ENCODE measurements at places on chromosomes 12 and 14.

DNA sequence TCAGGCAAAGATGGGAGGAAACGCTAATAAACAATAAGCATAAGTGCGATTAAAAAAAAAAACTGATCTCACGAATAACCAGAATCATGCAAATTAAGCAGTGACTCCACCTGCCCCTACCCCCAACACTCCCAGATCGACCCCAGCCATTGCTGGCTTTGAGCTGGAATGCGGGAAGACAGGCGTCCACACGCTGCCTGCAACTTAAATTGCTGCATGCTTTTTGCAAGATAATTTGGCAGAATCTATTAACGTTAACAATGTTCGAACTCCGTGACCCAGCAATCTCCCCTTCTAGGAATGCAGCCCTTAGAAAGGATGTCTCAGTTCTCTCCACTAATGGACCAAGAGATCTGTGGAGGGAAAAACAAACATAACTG, 935 bp upstream of the CKB start:
- no peak for DNase-seq

GRCh38 chr14:26554069-26554772, 43.6 kb downstream of the NOVA1 start:
- DNase-seq: no peak

DNA sequence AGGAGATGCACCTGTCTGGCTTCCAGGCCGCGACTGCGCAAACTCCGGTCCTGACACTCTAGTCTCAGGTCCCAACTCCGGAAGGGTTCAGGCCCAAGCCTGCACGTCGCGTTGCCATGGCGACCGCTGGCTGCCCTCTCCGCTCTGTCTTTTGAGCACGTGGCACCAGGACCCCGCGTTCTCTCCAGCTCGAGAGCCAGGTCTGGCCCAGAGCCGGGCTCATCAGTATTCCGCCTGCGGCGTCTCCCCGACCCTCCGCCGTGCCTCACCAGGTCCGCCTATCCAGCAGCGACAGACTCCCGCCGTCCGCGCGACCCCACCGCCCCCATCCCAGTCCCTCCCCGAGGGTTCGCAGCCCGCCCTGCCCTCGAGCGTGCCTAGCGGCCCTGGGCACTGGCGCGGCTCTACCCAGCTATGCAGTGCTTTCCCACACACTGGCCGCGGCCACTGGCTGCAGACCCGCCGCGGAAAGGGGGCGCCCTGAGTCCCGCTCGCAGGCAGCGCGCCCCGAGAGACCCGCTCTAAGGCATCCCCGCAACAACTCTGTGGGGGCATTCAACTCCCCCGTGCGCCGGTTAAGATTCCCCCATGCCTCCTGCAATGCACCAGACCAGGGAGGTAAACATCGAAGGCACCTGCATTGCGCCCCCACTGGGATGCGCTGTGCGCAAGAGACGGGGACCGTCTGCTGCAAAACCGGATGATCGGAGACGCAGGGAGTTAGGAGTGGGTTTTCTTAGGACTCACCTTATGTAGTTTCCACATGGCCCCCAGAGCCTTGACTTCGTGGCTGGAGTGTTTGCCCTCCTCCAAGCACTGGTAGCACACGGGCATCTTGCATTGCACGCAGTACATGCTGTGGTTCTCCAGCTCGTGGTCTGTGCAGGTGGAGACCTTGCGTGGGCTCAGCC, 1.3 kb downstream of the TRIM9 start:
- no peak for DNase-seq

GRCh38 chr14:44564908-44565307, 57.8 kb upstream of the FSCB start:
- peak; percentile 1 for DNase-seq

- DNase-seq: no peak
These were observed 18.2 kb downstream of the SERPINA3 start for GRCh38 chr14:94630396-94630795.

GRCh38 chr14:20515846-20516245, 10.5 kb downstream of the RNASE10 start:
- DNase-seq: no peak

- peak; percentile 49 for DNase-seq
These were observed 18.0 kb upstream of the PHETA1 start for GRCh38 chr12:111386885-111387284.

DNA sequence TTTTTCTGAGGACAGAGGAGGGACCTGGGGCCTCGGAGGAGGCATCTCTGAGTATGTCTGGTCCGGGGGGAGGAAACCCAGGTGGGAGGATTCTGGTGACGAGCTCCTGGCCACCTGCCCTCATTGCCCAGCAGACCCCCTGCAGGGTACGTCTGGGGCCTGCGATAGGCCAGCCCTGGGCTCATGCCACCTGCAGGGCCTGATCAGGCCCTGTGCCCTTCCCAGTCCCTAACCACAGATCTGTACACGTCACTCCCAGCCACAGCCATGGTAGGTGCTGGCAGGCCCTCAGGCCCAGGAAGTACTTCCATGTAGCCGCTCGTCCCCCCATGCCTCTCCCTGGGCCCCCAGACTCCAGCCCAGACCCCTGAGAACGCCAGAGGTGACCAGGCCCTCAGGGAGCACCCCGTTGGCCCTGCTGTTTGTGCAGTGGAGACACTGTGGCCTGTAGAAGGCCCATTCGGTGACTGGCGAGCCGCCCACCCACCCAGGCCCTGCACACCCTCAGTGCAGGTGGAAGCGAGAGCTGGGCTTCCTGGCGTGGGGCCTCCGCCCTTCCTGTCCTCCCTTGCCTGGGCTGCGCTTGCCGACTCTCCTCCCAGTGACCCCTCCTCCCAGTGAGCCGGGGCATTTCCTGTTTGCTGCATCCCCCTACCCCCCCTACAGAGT, 5.7 kb downstream of the INF2 start:
- no peak for DNase-seq

GRCh38 chr14:65999865-66000264, 486.3 kb upstream of the CCDC196 start:
- no peak for DNase-seq

DNA sequence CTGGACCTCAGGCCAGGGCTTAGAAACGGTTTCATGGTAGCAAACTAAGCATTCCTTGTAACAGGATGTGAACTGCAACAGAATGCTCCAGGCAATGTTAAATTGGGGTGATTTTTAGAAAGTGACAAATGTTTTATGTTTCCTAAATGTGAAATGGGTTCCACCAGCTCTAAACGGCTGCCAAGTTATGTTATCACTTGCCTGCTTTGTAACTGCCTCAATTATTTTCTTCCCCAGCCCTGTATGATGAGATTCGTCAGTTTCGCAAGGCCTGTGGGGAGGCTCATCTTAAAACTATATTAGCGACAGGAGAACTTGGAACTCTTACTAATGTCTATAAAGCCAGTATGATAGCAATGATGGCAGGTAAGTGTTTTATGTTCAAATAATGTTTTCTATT, 70.9 kb downstream of the DERA start:
- DNase-seq: no peak

DNA sequence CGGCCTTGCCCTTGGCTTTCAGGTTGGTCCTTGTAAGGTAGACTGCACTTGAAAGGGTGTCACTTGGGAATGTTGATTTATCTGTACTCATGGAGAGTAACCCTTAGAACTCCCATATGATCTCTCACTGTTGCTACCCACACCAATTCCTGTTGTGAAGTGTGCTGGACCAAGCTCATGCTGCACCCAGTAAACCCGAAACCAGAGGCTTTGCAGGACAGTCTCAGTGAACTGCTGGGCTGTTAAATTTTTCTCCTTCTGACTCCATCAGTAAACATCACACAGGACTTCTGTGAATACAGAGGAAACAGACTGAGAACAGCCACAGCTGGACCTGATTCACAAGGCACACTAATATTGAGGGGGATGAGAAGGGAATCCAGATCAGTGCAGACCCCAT, 783.0 kb downstream of the TMEM121 start:
- no peak for DNase-seq

DNA sequence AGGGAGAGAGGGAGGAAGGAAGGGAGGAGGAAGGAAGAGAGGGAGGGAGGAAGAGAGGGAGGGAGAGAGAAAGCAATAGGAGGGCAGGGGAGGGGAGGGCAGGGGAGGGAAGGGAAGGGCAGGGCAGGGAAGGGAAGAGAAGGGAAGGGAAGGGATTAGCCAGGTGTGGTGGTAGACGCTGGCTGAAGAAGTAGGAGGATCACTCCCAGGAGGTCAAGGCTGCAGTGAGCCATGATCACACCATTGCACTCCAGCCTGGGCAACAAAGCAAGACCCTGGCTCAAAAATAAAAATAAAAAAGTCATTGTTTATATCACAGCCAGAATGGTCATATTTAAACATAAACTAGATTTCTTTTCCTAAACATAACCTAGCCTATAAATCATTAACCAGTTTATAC, 20.4 kb upstream of the EEA1 start:
- DNase-seq: no peak

GRCh38 chr12:110776410-110776809, 33.7 kb upstream of the PPP1CC start:
- DNase-seq: no peak

DNA sequence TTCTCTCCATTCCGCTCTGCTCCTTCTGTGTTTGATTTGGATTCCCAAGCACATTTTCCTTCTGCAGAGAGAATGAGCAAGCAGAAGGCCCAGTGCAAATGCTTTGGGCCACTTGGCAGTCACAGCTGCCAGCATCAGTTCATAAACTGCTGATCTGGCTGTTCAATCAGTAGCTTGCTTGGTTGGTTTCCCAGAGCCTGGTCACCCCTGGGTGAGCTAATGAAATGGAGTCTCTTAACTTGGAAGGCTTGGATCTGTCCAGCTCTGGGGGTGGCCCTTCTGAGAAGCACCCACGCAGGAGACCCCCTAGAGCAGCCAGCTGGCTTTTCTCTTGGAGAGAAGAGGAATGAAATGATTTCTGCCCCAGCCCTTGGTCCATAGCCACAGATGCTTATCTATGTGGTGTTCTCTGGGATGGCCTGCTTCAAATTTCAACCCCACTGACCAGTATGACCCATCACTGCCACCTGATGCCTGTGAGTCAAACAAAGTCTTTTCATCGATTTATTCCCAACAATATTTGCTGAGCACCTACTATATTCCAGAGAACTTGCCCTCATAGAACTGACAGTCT, 30.3 kb downstream of the FAIM2 start:
- no peak for DNase-seq

DNA sequence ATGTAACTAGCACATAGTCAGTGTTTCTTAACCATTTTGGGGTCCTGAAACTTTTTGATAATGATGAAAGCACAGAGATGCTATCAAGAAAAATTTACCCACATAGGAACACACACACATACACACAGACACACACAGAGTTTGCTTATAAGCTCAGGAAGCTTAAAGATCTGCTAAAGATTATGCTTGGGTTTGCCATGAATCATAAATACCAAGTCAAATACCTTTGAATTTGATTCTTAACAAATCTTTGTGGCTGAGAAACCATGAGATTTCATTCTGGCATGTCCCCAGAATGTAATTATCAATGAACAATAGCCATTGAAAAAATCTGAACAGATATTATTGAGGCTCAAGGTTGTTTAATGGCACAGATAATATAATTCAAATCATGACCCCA, 89.2 kb downstream of the NTS start:
- DNase-seq: peak; percentile 53

DNA sequence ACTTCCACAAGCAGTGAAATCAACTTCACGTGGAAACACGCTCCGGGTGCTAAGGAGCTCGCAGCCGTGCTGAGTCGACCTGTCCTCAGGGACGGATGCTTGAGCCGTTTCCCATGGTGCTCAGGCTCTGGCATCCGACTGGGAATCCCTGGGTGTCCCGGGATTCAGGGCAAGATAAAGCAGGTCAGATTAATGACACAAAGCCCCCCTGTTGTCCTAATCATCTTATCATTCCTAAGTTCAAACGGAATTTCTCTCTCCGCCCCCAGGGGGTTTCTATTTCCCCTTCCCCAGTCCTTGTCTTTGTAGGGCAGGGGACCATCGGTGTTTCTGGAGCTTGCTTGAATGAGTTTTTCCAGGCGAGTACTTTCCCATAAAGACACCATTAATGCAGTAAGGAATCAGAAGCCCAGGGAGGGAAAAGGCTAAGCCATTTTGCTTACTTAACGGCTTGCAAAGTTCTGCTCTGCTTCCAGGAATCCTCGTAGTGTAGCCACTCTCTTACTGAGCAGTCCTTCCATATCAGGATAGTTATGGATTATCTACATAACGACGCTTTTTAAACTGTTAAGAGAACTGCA, 116.5 kb downstream of the TMEM132C start:
- DNase-seq: no peak

- DNase-seq: peak; percentile 53
These were observed 818 bp upstream of the SUOX start for GRCh38 chr12:55996201-55996714.

DNA sequence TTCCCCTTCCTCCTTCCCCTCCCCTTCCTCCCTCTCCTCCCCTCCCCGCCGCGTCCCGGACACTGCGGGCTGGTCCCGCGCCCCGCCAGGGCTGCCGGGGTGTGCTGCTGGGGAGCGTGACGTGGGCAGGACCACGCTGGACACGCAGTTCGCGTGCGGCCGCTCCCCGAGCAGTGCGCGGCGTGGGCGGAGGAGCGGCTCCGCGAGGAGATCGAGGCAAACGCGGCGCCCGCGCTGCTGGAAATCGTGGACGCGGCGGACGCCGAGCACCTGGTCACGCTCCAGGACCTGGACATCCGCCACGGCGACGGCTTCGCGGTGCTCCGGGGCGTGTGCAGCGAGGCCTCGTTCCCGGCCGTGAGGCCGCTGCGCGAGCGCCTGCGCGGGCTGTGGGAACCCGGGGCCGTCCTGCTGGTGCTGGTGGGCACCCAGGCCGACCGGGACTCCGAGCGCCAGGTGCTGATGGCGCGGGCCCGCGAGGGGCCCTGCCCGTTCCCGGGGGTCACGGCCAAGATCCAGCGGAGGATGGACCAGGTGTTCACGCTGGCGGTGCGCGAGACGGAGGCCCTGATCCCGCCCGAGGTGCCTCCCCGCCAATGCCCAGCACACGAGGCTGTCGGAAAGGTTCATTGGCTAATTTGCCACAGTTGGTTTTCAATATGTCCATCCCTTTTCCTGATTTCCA, 84.3 kb downstream of the TNFAIP2 start:
- DNase-seq: peak; percentile 9

DNA sequence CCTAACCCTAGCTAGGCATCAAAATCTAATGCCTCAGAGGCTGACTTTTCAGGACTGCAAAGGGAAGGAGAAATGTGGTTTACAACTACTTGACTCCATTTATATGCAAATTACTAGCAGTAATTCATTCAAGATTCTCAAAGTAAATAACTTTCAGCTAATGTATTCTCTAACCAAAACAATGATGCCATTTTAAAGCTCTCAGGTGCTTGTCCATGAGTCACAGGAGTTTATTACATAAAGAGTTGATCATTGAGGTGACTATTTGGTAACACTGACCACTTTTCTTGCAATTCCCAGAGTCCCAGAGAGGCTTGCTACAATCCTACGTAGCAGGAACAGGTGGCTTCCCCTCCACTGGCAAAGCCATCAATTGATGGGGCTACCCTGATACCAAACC, 109.0 kb upstream of the SLC35F4 start:
- DNase-seq: no peak

GRCh38 chr14:69559581-69560011, 15.1 kb downstream of the CCDC177 start:
- DNase-seq: no peak

GRCh38 chr12:126747530-126748149, 1519.3 kb upstream of the TMEM132C start:
- DNase-seq: peak; percentile 2

GRCh38 chr14:26597071-26597588, 703 bp downstream of the NOVA1 start:
- no peak for DNase-seq

Data from fibroblast of skin of abdomen (primary cell).